ENCODE measurements at places on chromosomes 11 and 22. TPM values are rescaled to one million over a fixed set of nuclear protein-coding genes. Genes with fewer than 3 reads are reported as not detected.
A peak's percentile ranks its signal among the peaks of the same experiment; 100 is the strongest.

Gene PHLDB1
- total RNA-seq: 0.63 TPM

DNA sequence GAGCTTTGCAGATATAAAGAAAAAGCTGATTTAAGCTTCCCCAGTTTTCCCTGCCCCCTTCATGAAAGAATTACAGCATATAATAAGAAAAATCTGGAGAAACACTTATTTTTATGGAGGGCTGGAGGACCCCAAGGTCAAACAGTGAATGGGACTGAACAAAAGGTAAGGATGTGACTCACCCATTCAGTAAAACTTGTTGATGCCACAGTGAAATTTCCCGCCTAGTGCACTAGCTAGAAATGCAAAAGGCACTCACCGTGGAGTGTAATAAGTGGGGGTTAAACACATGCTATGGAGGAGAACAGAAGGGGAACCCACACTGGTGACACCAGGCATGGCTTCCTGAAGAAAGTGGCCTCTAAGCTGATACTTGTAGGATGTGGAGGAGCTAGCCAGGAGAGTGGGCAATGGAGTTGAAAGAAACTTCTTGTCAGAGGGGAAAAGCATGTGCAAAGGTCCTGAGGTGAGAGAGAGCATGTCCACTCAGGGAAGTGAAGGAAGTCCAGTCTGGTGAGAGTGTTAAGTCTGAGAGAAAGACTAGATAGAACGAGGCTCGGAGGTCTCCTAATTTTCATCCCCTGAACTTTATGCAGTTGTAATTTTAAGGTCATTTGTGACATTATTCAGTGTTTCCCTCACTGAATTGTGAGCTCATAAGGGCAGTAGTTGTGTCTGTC lies 77.1 kb downstream of the MIAT start:
- no peaks in the 10 kb centered on the region for H3K27me3 ChIP-seq
- no peak overlapping the region for H3K27ac ChIP-seq
- no peaks in the 10 kb centered on the region for H3K4me1 ChIP-seq
- no peak for DNase-seq

GRCh38 chr22:43001271-43002201 lies 13.4 kb downstream of the PACSIN2 start:
- peak overlapping the region; percentile 26 for H3K4me3 ChIP-seq
- no peaks in the 10 kb centered on the region for H3K27me3 ChIP-seq
- peak overlapping the region; percentile 62 for H3K27ac ChIP-seq

GRCh38 chr11:110919241-110919922 lies 207.1 kb upstream of the ARHGAP20 start:
- no peaks in the 10 kb centered on the region for H3K36me3 ChIP-seq
- no peak overlapping the region for H3K27ac ChIP-seq
- H3K27me3 ChIP-seq: no peaks in the 10 kb centered on the region
- H3K4me3 ChIP-seq: no peak overlapping the region

DNA sequence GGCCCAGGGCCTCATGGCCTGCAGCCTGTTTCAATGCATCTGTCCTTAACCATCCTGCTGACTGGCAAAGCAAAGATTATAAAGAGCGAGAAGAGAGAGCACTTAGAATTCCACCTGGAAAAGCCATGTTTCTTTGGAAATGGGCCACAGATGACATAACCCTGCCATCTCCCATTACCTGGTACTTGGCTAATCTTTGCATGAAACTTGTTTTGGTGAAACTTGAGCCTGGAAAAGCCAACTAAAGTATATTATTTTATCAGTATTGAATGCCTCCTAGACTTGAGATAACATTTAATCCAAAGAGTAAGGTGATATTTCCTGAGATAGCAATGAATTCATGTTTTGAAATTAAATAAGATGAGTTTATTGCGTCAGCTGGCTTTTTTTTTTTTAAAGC lies 72.6 kb downstream of the NAV2 start:
- no peak for DNase-seq
- peaks cover 18% of the 10 kb centered on the region for H3K27me3 ChIP-seq
- H3K4me3 ChIP-seq: no peak overlapping the region
- no peaks in the 10 kb centered on the region for H3K36me3 ChIP-seq
- no peak overlapping the region for H3K27ac ChIP-seq

DNA sequence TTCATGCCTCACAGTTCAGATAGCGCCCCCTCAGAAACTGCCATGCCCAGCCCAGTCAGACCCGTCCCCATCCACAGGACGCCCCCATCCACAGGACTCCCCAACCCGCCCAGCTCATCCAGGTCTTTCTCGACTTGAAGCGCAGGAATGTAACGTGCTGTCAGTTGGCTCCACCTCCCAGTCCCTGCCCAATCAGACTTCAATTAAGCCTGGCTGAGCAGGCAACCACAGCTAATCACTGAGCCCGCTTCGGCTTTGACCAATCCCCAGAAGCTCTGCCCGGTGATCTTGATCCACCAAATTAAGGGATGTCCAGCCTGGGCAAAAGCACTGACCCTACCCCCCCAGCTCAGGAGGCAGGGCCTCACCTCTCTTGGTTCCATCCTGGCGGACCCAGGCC lies 10.5 kb upstream of the MFNG start:
- H3K4me3 ChIP-seq: no peak overlapping the region
- no peak overlapping the region for H3K27ac ChIP-seq
- no peaks in the 10 kb centered on the region for H3K36me3 ChIP-seq
- peaks cover 17% of the 10 kb centered on the region for H3K4me1 ChIP-seq

DNA sequence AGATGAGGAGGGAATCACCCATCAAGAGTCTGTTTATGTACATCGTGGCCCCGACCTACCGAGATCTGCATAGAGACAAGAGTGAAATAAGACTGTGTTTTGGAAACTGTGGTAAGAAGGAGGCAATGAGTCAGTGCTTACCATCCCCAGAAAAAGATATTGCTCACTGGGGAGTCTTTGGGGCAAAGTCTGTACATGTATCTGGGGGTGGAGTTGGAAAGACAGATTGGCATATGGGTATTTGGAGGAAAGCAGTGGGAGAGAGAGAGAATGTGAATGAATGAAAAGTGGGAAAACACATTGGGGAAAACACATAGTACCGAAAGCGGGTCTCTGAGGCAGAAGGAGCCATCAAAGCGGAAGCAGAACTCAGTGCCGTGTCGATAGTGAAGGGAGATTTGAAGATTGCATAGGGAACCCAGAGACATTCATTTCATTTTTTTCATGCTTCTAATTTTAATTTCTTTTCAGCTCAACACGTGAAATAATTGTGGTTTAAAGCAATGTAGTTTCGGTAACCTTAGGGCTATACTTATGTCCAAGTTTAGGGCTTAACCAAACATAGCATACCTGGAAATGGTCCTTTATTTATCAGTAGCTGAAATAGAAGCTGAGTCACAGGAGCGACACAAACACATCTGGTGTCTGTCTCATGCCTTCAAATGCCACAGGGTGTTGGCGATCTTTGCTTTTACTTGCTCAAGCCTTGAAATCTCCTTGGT lies 98.6 kb upstream of the CD44 start:
- peak overlapping the region; percentile 99 for H3K27ac ChIP-seq
- H3K27me3 ChIP-seq: peaks cover 13% of the 10 kb centered on the region
- peaks cover 20% of the 10 kb centered on the region for H3K36me3 ChIP-seq
- peaks cover 75% of the 10 kb centered on the region for H3K4me1 ChIP-seq
- DNase-seq: peak; percentile 74
- H3K4me3 ChIP-seq: peak overlapping the region; percentile 82

- peaks cover 8% of the 10 kb centered on the region for H3K27me3 ChIP-seq
- H3K4me1 ChIP-seq: peaks cover 1% of the 10 kb centered on the region
- H3K27ac ChIP-seq: no peak overlapping the region
- no peaks in the 10 kb centered on the region for H3K36me3 ChIP-seq
Observed at GRCh38 chr22:32677876-32678275, 123.6 kb upstream of the TIMP3 start.

DNA sequence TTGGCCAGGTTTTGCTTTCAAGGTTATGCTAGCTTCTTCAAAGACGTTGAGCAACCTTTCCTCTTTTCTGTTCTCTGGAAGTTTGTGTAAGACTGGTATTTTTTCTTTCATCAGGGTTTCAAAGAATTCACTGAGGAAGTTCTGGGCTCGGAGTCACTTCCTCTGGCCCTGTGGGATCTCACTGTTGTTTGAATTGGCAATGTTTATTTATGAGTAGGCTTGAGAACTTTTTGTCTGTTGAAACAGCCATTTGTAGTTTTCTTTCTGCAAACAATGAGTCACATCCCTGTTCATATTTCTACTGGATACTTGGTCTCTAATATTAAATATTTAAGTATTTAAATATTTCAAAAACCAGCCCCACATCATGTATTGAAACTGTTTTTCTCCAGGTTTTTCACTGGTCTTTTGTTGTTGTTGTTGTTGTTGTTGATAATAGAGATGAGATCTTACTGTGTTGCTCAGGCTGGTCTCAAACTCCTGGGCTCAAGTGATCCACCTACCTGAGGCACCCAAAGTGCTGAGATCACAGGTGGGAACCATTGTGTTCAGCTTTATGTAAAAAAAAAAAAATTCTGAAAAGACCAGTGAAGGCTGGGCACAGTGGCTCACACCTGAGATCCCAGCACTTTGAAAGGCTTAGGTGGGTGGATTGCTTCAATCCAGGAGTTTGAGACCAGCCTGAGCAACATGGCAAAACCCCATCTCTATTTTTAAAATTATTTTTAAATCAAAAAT lies 26.9 kb downstream of the SUSD2 start:
- H3K27ac ChIP-seq: peak overlapping the region; percentile 83
- H3K36me3 ChIP-seq: no peaks in the 10 kb centered on the region
- DNase-seq: no peak
- peaks cover 39% of the 10 kb centered on the region for H3K4me1 ChIP-seq

DNA sequence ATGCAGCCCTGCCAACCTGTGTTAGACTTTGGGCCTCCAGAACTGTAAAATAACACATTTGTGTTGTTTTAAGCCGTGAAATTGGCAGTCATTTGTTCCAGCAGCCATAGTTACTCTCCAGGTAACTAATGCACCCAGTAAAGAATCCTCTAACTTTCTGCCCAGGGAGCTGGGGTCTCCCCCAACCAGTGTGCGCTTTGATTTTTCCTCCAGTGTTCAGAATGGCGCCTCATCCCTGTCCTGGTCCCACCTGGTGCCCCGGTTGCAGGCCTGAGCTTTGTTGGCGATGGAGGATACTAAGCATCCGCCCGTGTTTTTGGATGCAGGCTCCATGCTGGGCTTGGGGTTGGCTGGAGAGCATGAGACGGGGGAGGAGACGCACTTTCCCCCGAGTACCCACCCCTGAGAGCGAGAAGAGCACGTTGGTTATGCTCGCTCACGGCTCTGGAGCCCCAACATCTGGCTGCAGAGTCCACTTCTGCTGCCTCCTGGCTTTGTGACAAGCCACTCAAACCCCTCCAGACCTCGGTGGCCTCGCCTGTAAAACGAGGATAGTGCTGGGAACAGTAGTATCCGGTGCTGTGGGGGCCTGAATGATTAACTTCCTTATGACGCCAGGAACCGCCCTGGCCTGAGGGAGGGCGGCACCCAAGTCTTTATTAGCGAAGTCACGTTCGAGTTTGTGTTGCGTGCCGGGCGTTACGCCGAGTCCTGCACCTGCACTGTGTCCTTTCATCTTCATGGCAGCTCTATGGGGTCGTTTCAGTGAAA lies 25.8 kb downstream of the MRGPRD start:
- H3K27me3 ChIP-seq: no peaks in the 10 kb centered on the region
- no peak for DNase-seq
- no peaks in the 10 kb centered on the region for H3K36me3 ChIP-seq
- no peak overlapping the region for H3K27ac ChIP-seq
- H3K4me1 ChIP-seq: peaks cover 1% of the 10 kb centered on the region

GRCh38 chr11:58742981-58743880 lies 11.5 kb upstream of the GLYAT start:
- peaks cover 6% of the 10 kb centered on the region for H3K27me3 ChIP-seq
- no peaks in the 10 kb centered on the region for H3K36me3 ChIP-seq
- no peaks in the 10 kb centered on the region for H3K4me1 ChIP-seq

Gene CSF2RB
- 3.0 TPM for total RNA-seq

GRCh38 chr11:108147150-108147549 lies 25.8 kb downstream of the ACAT1 start:
- no peak for DNase-seq
- peaks cover 19% of the 10 kb centered on the region for H3K4me1 ChIP-seq
- no peak overlapping the region for H3K27ac ChIP-seq
- no peaks in the 10 kb centered on the region for H3K27me3 ChIP-seq
- no peak overlapping the region for H3K4me3 ChIP-seq
- peaks cover 79% of the 10 kb centered on the region for H3K36me3 ChIP-seq

- H3K27ac ChIP-seq: no peak overlapping the region
- H3K36me3 ChIP-seq: peaks cover 19% of the 10 kb centered on the region
- no peak for DNase-seq
- H3K4me1 ChIP-seq: peaks cover 13% of the 10 kb centered on the region
Observed at GRCh38 chr11:93746101-93746500, 4.6 kb downstream of the C11orf54 start.

Gene TMPRSS4
- total RNA-seq: 0.05 TPM

DNA sequence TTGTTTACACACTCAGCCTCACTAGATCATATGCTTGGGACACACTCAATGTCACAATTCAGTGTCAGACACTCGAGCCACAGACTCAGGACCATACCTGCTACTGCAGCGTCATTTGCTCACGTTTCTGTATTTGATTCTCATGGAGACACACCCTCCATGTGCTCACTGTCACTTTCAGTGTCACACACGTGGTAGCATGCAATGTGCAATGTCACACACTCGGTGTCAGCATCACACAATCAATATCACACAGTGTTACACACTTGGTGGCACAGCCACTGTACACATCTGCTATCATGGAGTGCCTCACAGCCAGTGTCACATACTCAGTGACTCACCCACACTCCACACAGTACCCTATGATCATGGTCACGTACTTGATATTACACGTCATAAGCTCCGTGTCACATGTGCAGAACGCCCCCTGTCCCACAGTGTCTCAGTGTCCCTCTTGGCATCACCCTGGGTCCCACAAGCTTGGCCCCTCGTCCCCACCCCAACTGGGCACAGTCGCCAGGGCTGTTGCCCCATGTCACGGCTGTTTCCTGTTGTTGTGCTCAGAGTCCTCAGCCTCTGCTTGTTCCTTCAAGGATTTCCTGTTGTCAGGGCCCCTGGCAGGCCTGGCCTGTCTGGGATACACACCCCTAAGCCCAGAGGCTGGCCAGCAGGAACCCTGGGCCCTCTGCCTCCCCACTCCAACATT lies 49.6 kb downstream of the PDE2A start:
- peak overlapping the region; percentile 9 for H3K27ac ChIP-seq
- DNase-seq: no peak
- no peaks in the 10 kb centered on the region for H3K36me3 ChIP-seq
- H3K4me1 ChIP-seq: peaks cover 52% of the 10 kb centered on the region
- H3K4me3 ChIP-seq: no peak overlapping the region

- H3K36me3 ChIP-seq: no peaks in the 10 kb centered on the region
- H3K4me1 ChIP-seq: no peaks in the 10 kb centered on the region
- H3K27ac ChIP-seq: no peak overlapping the region
- peaks cover 9% of the 10 kb centered on the region for H3K27me3 ChIP-seq
- H3K4me3 ChIP-seq: no peak overlapping the region
- peak; percentile 47 for DNase-seq
Observed at GRCh38 chr11:129117595-129118350, 74.4 kb downstream of the ARHGAP32 start.

Gene RAB36
- total RNA-seq: 0.33 TPM

All from activated CD4-positive, alpha-beta memory T cell treated with anti-CD3 and anti-CD28 coated beads, Interleukin-2, amount 10 ng/mL, durations not matched to agents 7 days and 5 days (primary cell).